Activated T-helper 1 cell treated with Interleukin-2 at 50 U/mL for 16 hours (primary cell): ENCODE measurements at places on chromosomes 6 and 20.

- no peak for DNase-seq
Observed at GRCh38 chr6:146990821-146991798, 213.1 kb upstream of the STXBP5 start.

DNA sequence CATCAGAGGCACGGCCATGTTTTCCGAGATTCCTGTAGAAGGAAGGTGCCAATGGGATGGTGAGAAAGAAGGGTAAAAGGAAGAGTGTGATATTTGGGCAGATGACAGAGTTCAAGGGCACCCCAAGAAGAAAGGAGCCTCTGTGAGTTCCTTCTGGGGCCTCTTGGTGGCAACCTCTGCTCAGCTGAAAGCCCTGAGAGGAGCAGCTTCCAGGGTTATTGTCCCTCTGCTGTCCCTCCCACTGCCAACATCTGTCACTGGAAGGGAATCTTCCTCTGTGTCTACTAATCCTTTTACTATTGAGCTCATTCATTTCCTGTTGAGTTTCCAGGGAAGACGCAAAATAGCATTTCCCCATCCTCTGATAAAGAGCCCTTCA, 40.0 kb upstream of the KCNK16 start:
- no peak for DNase-seq

GRCh38 chr20:3461211-3461771, 9.5 kb upstream of the ATRN start:
- DNase-seq, result no peak

GRCh38 chr6:79518842-79519241, 18.4 kb downstream of the LCA5 start:
- DNase-seq, result no peak

GRCh38 chr6:32244270-32244669, 20.4 kb upstream of the NOTCH4 start:
- DNase-seq, result no peak

DNA sequence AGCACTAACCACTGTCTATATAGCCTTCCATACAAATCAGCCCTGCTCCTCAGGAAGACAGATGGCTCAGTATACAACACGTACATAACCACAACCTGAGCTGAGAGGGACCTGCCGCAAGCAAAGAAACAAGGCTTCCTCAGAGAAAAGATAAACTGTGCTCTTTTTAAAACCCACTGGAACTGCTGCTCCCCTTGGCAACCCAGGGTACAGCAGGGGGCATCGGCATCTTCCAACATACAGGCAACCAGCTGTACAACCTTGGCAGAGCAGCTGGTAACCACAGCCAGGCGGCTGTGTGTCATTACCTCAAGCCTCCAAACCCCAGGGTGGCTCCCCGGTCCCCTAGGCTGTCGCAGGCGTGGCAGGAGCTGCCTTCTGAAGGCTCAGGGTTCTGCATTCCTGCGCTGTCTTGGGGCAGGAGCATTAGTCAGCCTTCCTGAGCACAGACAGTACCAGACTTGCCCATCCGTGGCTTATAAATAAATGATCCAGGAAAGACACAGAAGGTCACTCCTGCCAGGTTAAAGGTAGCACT, 249.5 kb downstream of the ADGRG6 start:
- peak; percentile 3 for DNase-seq

DNA sequence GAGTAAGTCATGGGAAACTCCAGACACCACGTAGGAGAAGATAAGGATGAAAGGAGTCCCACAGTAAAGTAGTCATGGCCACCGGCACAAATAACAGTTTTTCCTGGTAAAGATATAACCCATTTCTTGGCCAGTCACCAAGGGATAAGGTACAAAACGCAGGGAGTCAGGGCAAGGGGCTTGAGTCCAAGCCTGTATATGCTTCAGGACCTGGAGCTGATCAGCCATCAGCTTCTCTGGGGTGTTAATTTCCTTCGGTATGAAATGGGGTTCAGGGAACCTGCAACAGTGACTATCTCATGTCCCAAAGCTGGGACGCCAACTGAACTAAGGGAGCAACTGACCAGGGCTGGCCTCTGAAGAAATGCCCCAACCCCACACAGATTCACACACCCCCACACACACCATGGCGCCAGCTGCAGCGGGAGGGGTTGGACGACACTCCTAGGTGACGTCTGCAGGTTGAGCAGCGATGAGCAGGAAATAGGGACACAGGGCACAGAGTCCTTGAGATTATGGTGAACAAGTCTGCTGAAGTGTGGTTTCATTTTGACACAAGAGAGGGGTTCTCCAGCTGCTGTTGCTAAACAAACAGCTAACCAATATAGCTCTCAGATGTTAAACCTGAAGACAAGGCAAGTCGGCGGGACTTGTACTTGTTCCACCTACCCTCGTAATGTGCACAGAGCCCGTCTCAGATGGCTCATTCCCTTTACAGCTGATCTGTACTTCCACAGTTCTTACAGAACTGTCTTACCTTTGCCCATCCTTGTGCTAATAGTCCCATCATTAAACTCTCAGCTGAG, 7.4 kb upstream of the ADTRP start:
- peak; percentile 13 for DNase-seq

- no peak for DNase-seq
Observed at GRCh38 chr20:23146181-23146580, 60.1 kb upstream of the CD93 start.

GRCh38 chr6:56936466-56936865, 18.4 kb upstream of the BEND6 start:
- no peak for DNase-seq

DNA sequence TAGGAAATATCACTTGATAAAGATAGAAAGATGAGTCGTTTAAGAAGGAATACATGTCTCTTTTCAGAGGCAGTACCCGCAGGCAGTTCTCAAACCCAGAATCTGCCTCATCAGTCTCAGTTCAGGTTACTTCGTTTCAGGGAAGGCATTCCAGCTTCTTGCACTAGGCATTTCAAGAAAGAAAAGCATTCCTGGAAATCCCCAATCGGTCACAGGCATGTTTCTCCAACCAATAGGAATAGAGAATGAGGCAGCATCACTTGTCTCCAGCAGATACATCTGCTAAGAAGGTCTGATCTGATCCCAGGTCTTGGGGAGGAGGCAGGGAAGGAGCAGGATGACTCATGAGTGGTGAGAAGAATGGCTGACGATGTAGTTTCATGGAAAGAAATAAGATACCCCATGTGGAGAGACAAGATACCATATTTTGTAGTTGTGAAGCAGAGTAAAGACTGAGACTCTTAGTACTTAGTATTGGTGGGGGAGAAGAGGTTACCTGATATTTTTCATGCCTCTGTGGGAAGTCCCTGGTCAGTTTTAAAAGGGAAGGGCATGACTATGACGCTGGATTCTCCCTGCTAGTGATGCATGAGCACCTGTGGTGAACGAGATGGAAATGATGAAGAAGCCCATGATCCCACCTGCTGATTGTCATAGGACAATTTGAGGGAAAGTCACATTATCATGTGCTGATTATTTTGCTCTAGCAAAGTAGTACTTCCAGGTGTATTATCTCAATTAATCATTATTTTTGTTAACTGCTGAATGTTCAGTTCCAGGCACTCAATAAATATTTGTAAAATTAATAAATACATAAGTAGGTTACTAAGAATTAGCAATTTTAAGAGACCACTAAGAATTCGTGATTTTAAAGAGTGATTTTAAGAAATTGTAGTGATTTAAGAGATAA, 20.3 kb upstream of the HLA-DRB1 start:
- no peak for DNase-seq
